ENCODE measurements at places on chromosomes 16 and 17.
A peak's percentile ranks its signal among the peaks of the same experiment; 100 is the strongest.

DNA sequence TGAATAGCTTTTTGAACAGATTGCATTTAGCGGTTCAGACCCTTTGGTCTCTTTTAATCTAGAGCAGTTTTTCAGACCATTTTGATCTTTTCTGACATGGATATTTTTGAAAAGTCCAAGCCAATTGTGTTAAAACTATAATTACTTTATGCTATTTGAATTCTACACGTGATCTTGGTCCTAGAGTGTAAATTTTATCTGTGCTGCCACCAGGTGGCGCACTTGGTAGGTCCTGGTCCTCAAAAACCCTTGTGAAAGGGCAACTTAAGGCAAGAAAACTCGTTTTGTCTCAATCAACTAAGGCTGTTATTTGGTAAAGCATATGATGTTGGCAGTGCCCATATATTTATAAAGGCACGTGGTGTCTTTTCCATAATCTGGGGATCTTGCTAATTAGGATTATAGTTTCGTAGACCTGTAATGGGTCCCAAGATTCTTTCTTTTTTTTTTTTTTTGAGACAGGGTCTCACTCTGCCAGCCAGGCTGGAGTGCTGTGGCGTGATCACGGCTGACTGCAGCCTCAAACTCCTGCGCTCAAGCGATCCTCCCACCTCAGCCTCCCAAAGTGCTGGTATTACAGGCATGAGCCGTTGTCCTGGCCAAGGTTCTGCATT lies 43.9 kb upstream of the TEX2 start:
- DNase-seq = peak; percentile 61

DNA sequence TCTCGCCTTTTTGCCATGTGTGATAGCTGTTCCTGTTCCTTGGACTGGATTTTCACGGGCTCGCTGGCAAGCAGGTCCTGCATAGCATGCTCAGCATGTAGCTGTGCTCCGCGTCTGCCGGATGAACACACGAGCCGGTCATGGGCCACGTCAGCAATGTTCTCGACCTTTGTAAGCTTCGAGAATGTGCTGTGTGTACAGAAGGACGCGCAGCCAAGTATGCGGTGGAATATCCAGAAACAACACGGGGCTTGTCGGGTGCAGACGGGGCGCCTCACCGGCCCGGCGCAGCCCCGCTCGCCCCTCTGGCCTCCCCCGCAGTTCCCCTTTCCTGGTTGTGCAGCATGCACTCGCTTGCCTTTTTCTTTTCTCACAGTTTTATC lies 42.2 kb downstream of the RPTOR start:
- no peak for DNase-seq

DNA sequence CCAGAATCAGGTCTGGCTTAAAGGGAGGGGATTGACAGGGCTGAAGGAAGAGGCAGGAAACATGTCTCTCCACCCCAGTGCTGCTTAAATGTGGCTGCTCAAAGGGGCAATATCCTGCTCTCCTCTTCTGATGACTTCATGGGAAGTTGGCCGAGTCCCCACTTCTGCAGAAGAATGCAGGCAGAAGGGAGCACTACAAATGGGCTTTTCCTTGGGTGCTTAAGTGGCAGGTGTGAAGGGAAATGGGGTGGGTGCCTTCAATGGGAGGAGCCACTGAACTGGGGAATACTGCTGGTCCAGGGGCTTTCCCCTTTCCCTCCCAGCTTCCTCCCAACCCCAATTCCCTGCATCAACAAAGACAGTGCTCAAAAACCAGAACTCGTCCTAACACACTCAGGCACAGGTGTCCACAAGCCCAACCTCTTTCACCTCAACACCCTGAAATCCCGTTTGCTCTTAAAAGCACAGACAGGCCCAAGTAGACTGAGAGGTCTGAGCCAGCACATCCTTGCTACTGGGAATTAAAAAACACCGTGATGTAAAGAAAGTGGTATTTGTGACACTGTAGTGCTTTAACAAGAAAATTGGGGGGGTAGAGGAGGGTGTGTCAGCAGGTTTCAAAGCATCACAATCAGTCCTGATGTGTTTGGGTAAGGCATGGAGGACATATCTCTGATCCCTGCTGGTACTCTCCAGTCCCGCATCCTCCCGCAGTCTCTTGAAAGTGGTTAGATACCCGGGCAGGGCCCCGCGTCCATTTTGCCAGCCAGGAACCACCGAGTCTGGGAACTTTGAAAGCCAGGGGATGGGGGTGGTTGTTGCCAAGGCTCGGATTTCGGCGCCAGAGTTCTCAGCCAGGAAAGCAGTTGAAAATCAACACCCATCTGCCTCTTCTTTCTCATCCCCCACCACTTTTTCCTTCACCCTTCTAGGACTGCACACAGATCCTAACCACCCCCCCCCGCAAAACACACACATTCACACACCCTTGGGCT lies 1.6 kb downstream of the CA10 start:
- no peak for DNase-seq

GRCh38 chr16:4390266-4391260 lies 18.9 kb downstream of the VASN start:
- DNase-seq = no peak

DNA sequence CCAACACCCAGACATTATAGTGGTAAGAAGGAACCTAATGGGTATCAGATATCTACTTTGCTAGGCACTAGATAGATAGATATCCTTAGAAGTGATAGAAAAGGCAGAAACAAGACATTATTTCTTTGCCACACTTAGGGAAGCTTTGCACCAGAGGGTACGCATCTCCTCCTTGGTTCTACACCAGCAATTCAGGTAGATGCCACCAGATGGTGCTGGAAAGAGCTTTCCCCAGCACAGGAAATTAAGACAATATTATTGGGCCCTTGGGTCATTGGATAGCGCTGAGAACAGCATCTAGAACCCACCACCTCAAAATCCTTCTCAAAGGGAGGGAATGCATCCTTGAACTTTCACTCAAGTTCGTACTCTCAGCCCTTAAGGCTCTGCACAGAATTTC lies 173.8 kb upstream of the CCL2 start:
- no peak for DNase-seq
